Fibroblast of villous mesenchyme (primary cell): ENCODE measurements at places on chromosomes 7 and 10. TPM values are rescaled to one million over a fixed set of nuclear protein-coding genes. Genes with fewer than 3 reads are reported as not detected.

DNA sequence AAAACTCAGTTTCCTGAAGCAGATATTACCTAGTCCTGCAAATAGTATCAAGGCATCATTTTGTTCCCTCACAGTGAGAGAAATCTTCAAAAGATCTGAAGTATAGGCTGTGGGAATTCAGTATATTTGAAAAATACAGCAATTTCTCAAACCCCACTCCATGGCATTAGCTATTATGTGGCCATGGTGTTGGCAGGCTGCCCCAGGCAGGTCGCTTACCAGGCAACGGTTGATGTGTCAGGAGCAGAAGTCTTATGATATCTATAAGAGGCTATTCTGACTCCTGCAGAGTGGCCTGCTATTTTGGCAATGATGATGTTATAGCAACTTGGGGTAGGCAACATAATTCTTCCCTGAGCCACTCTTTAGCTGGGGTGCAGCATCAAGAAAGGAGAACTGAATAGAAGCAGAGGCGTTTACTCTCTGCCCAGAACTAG is 187.9 kb downstream of the PLXDC2 start:
- DNase-seq, result peak; percentile 17

DNA sequence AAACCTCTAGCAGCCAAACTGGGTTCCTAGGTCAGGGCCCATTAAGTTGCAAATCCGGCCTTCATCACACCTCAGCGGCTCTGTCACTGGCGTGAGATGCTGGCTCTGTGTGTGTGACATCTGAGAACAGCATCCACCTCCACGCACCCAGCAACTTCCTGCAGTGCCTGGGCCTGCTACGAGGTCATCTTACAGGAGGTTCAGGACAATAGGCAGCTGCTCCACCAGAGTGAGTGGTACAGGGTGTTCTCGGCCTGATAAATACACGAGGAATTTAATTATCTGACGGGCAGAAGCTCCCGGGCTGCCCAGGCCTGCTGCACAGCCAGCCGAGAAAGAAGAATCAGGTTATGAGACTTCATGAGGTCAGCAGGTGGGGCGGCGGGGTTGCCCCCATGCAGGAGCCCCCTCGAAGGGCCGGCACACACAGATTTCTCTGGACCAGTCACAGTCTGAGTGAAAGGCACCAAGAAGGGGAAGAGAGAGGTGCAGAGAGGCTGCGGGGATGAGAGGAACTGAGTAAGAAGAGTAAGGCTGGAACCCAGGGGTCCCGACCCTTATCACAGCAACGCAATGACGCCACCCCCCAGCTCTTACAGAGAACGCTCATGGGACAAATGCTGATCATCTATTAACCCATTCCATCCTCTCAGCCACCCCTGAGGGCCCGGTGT is 49.3 kb downstream of the CALML3 start:
- no peak for DNase-seq

HYAL4 gene
- under 0.01 and 0.64 TPM in 2 replicates for total RNA-seq

- DNase-seq, result no peak
These were observed 100.5 kb downstream of the CALD1 start for GRCh38 chr7:134879815-134880475.

PRSS37 gene
- total RNA-seq, result not detected in 2 replicates

DNA sequence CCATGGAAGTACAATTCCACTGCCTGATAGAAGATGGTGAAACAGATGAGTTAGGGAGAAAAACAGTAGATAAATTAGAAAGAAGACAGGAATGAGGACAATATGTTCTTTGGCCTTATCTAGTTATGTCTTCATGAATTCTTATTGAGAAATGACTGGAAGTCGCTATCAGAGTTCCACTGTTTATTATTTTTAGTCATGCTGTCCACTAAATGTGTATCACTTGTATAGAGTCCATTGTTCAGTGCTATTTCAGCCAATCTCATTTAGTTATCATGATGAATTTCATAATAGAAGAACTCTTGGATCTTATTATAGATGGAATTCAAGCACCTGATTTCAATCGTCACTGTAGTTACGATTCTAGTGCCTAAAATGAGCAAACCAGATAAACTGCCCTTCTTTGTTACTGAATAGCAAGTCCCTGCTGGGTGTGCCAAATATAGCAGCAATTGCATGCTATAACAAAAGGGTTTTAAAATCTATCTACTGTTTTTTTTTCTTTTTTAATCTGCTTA is 177.7 kb upstream of the COL1A2 start:
- DNase-seq, result peak; percentile 91

DNA sequence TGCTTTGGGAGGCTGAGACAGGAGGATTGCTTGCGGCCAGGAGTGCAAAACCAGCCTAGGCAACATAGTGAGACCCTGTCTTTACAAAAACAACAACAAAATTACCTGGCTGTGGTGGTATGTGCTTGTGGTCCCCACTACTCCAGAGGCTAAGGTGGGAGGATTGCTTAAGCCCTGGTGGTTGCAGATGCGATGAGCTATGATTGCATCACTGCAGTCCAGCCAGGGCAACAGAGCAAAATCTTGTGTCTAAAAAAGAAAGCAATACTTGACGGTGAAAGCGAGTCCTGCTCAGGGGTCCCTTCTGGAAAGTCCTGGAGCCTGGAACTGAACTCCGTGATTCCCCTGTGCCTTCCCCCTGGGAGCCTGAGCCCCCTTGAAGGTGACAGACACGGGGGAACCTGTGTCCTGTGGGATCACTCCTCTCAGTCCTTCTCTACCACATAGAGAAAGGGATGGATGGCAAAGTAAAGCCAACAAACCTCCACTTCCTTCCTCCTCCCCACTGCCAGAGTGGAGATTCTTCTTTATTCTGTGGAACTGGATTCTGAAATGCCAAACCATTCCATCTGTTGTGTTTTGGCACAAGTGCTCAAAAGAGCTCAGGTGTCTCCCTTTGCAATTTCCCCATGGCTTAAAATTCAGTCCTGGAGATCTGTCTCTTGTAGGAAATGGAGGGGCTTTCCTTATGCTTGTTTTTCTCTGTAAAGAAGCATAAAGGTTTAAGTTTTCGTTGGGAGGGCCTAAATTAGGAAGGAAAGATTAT is 50.6 kb downstream of the KIAA1217 start:
- no peak for DNase-seq

TEX36 gene
- total RNA-seq, result not detected in 2 replicates

HOXA7 gene
- 2.2 and 2.3 TPM in 2 replicates for total RNA-seq

DNA sequence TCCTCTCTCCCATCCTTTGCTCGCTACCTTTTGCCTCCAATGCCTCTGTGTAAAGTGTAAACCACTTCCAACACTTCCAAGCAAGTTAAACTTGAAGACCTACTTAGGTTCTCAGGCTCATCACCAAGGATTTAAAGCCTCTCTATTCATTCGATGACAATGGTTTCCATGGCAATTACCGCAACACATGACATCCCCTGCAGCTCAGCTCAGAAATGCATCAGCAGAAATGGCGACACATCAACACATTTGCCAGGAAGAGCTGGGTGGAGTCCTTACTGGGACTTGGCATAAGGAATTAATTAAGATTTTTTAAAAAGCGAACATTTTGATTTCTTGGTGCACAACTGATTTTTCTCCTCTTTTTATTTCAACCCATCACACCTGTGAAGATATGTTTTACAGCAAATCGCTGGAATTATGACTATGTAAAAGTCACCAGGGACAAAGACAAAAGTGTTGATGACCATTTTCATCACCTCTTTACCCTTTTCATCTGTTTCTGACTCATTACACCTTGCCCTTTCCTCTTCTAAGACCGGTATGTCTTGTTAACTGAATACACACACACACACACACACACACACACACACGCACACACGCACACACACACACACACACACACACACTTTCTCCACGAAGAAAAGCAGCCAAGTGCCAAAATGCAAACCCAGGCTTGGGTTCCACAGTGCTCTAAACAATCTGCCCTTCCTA is 453.4 kb upstream of the CELF2 start:
- no peak for DNase-seq

GRCh38 chr10:45373003-45373575 is 927 bp upstream of the ALOX5 start:
- no peak for DNase-seq

DNA sequence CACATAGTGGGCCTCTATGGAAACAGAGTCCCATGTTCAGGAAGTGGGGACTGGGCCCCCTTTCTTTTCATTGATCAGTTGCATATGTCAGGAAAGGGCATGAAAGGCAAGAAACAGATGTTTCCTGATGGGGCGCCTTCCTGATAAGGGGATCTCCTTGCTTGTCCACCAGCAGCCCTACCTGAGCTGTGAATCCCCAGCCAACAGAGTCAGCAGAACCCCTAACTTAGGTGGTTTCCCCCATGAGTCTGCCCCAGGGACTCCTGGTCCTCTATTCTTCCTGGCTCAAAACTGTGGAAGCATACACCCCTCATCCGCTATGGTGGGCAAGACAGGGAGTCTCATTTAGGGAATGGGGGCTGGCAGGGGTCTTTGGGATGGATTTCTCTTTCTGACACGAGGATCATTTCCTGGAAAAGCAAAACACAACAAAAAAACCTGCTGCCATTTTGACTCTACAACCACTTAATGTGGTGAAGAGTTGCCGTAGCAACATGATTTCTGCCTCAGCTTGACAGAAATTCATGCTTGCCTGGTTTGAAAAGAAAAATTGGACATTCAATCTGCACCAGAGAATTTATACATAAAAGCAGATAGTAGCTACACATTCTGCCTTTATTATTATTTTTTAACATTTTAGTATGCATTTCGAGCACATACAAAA is 119.8 kb downstream of the SPAG6 start:
- DNase-seq, result no peak

GRCh38 chr7:69534461-69535041 is 63.7 kb upstream of the AUTS2 start:
- DNase-seq, result no peak

GRCh38 chr10:70551466-70551865 is 51.1 kb downstream of the PRF1 start:
- no peak for DNase-seq

- peak; percentile 54 for DNase-seq
These were observed 72.2 kb downstream of the DAGLB start for GRCh38 chr7:6375348-6376101.

- no peak for DNase-seq
These were observed 69.2 kb downstream of the PRTFDC1 start for GRCh38 chr10:24883176-24883575.

DNA sequence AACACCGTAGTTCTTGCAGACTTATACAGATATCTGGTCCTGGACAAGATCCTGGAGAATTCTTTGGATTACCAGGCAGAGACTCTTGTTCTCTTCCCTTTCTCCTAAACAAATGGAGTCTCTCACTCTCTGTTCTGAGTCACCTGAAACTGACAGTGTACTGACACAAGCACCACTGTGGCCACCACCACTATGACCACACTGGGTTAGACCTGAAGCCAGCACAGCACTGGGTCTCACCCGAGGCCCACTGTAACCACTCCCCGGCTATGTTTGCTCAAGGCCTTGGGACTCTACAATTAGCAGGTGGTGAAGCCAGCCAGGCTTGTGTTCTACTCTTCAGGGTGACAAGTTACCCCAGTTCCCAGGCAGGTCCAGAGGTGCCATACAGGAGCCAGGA is 22.8 kb downstream of the SLC39A12 start:
- DNase-seq, result no peak

- DNase-seq, result peak; percentile 81
These were observed 48.4 kb downstream of the TES start for GRCh38 chr7:116258734-116259133.

GRCh38 chr7:6107924-6108323 is 76.7 kb downstream of the ANKRD61 start:
- DNase-seq, result no peak

DNA sequence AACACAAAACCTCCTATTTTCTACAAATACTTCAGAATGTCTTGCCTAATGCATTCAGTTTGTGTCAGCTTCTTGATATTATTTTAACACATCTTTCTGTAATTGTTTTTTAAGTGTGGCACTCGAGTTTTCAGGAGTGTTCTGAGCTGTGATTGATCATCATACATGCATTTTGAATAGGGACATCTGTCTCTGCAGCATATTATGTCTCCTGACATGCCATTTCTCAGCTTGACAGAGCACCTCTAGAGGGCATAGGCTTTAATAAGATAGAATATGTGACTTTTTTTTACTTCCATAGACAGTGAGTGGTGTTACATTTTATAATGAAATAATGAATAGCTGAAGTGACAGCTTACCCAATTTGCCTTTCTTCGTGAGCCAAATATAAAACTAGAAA is 219.2 kb upstream of the HDAC9 start:
- no peak for DNase-seq

GRCh38 chr10:607545-608185 is 81.8 kb downstream of the DIP2C start:
- DNase-seq, result no peak

DNA sequence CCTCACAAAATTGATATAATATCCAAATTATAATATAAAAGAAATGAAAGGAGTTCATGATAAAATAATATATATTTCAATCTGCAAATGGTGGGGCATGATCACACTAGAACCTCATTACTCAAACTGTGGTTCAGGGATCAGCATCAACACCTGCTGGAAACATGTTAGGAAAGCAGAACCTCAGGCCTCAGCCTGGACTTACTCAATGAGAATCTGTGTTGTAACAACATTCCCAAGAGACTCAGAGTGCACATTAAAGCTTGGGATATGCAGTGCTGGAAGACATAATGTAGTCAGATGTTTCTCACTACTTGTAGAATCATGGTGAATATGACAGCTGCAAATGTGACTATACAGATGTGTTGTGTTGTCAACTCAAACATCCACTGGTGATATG is 81.7 kb upstream of the ITPRID1 start:
- DNase-seq, result no peak

DNA sequence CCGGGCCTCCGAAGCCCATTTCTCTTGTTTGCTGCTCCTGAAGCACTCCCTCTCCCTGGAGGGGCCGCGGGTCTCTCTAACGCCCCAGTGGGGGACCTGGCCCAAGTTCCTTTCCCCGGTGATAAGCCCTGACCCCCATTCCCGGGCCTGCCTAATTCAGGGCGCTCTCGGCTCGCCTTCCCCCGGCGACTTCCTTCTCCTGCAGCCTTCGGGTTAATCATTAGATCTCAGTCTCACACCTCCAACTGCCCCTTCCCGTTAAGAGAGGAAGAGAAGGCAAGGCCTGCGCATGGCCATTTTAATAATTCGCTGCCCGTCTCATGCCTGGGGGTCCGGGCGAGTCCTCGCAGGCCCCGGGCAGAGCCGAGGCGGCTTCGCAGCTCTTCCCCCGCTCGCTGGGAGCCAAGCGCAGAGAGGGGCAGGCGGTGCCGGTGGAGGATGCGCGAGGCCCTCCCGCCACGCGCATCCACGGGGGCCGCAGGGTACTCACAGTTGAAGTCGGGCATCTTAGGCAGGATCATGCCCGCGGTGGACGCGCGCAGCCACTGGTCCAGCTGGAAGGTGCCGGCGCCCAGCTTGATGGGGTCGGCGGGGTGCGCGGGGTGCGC is 1.2 kb downstream of the MNX1 start:
- no peak for DNase-seq

ZNF777 gene
- total RNA-seq, result 6.0 and 7.7 TPM in 2 replicates

- no peak for DNase-seq
These were observed 3.7 kb upstream of the ATOH7 start for GRCh38 chr10:68235581-68235980.

DNA sequence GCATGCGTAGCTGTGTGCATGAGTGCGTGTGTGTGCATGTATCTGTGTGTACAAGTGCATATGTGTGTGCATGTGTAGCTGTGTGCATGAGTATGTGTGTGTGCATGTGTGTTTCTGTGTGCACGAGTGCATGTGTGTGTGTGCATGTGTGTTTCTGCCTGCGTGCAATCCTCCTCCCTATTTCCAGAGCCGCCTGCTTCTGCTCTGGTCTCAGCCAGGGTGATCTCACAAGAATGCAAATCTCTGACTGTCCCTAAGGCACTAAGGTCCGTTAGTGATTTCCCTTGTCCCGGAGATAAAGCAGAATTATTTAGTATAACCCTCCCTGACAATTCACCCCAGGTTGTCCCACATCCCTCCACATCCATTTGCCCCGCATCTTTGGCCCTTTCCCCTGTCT is 530.3 kb downstream of the TCERG1L start:
- DNase-seq, result no peak
